Effector CD4-positive, alpha-beta T cell (primary cell): ENCODE measurements at places on chromosomes 5 and 9.

DNA sequence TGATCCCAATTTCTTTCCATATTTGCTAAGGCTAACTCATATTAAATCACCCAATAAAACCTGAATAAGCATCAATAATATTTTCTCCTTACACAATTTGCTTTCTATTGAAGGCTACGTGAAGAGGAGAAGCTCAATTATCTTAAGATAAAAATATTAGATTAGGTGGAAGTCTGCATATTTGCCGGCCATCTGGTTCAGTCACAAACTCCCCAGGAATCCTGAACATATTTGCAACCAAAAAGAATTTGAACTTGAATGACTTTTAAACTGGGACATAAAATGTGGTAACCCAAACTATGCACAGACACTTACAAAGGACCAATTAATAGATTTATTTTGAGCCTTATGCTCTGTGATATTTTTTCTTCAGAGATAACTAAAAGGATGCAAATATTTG is 92.3 kb downstream of the HAPLN1 start:
- DNase-seq, result no peak

DNA sequence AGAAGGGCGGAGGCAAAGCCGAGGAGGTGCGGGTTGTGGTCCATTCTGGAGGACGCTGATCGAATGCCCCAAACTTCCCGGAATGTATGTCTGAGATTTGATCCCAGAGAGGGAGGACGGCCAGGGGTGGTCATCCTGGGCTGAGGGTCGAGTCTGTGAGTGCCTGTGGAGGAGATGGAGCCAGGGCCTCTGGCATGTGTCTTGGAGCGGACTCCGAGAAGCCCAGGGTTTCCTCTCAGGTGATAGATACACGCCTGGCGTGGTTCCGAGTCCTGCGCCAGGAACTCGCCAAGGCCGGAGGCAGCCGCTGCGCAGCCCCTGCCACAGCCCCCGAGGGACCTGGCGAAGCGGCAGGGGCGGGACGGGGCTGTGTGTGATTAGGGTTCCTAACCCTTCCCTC is 363 bp downstream of the ZNF454 start:
- no peak for DNase-seq

DNA sequence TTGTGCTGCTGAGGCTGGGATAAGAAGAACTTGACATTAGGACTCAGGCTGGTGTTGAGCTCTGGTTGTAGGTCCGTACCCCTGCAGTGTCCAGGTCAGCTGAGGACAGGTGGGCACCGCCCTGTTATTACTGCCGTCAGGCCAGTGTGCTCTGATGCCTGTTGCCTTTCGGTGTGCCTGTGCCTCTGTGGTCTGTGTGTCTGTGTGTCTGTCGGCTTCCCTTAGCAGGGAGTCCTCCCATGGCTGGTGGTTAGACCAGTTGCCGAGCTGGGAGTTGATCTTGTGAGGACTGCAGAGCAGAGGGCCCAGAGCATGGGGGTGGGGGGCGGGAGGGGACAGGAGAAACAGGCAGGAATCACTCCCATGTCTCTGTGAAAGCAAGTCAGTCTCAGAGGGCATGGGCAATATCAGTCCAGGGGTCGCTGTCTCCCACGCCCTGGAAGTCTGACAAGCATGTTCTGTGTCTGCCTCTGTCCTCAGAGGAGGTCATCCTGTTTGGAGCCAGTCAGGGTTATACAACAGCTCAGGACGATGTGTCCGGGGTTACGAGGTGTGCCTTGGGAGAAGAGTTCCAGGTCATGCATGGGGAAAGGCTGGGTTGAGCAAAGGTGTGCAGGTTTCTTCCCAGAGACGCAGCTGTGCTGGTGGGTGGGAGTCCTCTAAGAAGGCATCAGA is 67.3 kb upstream of the GARNL3 start:
- no peak for DNase-seq

GRCh38 chr9:84617411-84618029 is 52.0 kb upstream of the NTRK2 start:
- DNase-seq, result no peak

DNA sequence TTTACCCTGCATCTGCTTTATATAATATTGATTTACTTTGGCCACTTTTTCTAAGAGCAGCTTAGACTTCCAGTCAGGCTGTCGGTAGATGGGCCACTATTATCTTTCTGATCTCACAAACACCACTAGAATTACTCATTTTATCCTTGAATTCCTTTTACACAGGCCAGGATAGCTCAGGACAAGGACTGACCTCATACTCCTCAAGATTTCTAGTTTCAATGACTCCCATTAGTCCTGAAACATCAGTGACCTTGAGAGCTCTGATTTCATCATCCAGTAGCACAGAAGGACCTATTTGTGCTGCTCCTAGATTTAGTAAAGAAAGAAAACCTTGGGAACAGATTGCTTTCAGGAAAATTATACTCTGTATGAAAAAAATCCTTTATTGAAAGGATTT is 727.9 kb upstream of the PTPRD start:
- DNase-seq, result no peak

GRCh38 chr9:135277219-135278201 is 190.0 kb downstream of the OLFM1 start:
- no peak for DNase-seq

DNA sequence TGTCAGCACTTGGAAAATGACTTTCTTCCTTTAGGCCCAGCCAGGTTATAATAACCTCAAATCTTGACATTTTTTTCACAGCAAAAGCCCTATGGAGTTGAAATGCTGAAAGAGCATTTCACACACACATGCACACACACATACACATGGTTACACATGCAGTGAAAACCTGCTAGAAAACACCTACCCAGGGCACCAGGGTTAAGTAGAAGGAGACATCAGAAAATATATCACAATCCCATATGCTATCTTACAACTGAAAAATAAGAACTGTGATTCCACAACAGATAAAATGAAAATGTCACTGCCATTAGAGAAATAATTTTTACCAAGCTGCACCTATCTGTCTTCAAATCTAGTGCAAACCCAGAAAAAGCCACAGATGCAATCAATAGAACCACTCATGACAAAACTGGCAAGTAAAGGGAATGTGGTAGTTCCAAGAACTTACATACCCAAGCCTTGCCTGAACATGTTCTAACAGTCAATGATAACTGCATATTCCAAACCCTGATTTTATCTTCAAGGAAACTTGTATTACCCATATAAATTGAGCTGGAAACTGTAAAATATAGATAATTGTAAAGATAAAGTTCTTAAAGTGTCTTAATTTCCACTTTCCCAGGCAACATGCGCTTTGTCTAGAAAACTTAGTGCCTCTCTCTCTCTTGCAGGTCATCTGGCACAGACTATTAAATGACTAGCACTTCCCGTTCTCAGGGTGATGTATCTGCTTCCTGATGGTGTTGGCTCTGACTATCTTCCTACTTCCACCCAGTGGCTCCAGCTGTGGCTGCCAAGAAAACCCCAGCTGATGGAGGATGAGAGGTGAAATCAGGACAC is 250.2 kb upstream of the PTGER4 start:
- no peak for DNase-seq
